ENCODE measurements at places on chromosomes 13 and 19.

DNA sequence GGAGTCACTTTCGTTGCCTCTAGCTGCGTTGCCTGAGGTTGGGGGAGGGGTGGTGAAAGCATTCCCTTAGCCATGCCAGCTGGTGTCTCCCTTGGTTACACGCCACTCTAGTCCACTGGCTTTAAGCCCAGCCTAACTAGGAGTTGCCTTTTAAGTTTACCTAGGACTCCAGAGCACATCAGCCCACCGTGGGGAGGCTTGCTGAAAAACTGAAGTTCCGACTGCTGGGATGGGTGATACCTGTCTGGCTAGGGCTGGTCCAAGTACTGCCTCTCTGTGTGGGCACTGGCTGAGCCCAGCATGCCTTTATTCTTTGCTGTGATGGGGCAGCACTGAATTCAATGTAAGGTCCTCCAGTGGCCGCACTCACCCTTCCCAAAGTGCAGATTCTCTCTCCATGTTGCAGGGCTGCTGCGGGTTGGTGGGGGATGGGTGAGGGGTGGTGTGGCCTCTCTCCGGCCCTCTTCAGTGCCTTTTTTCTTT lies 11.8 kb upstream of the CEACAM1 start:
- DNase-seq, result no peak

- no peak for DNase-seq
These were observed 24.9 kb downstream of the PCID2 start for GRCh38 chr13:113183450-113184129.

- no peak for DNase-seq
These were observed 304 bp downstream of the TSPAN16 start for GRCh38 chr19:11296264-11296663.

DNA sequence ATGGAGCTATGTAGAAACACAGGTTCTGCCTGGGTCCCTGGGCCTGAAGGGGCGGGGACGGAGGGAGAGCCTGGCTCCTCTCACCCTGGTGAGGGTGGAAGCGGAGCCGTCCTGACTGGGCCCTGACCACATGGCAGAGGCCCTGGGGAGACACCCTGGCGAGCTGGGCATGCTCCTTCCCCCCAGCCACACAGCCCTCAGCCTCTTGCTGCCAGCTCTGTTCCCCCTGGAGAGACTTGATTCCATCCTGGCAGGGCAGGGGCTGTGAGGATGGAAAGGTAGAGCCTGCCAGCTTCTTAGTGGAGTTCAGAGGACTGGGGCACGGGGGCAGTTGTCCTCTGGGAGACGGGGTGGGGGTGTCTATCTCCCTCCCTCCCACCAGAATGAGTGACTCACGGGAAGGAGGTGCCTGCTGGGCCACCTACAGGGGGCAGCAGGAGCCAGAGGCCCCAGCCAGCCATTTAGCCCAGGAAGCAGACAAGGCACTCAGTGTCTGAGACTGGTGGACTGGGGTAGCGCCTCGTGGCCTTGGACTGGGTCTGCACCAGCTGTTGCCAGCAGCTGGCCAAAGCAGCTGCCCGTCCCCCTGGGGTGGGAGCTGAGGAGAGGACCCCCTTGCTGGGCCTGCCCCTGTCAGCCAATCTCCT lies 22.8 kb upstream of the RNF17 start:
- peak; percentile 71 for DNase-seq

GRCh38 chr13:101627556-101627943 lies 175.1 kb downstream of the ITGBL1 start:
- no peak for DNase-seq

DNA sequence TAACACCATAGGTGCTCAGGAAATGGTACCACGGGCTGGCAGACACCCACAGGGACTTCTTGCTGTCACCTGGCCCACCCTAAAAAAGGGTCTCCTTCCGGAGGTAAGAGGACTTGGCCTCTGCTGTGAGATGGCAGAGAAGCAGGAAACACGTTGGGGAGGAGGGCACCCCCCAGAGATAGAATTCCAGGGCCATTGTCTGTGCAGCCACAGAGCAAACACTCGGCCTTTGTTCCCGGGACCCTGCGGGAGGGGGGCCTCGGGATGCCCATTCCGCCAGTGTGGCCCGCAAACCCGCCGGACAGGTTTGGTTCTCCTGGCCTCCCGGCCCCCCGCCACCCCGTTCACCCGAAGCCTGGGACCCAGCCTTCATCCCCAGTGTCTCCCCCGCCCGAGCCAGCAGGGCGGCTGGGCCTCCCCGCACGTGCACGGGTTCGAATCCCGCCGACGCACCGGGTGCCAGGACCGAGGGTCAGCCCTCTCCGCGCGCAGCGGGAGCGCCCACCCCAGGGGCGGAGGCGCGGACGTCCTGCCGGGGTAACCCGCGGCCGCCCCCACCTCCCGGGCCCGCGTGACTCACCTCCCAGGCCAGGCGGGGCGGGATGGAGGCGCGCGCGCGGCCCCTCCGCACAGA lies 714 bp downstream of the PLPP2 start:
- DNase-seq, result peak; percentile 47

GRCh38 chr13:30022796-30023195 lies 172.4 kb upstream of the UBL3 start:
- DNase-seq, result no peak

- DNase-seq, result no peak
These were observed 3.9 kb downstream of the MIDN start for GRCh38 chr19:1252221-1252820.

DNA sequence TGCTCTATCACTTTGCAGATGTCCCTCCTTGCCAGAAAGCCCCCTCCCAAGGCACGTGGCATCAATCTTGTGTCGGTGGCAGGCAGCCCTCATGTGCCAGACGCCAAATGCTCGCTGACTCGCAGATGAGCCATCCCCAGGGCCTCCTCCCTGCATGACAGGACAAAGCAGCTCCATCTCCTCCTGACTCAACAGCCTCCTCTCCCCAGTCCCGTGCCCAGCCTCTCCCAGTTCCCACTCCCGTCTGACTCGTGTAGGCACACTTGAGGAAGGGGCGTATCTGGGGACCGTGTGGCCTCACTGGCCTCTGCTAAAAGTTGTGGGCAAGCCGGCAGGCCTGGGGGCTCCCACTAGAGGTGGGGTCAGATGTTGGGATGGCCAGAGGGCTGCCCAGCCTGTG lies 133.6 kb downstream of the STK24 start:
- no peak for DNase-seq

GRCh38 chr19:24140099-24140498 lies 53.1 kb downstream of the ZNF254 start:
- no peak for DNase-seq

GRCh38 chr19:14563989-14564651 lies 7.7 kb downstream of the NDUFB7 start:
- peak; percentile 79 for DNase-seq

- DNase-seq, result peak; percentile 94
These were observed 13.3 kb upstream of the ISYNA1 start for GRCh38 chr19:18450931-18451836.

DNA sequence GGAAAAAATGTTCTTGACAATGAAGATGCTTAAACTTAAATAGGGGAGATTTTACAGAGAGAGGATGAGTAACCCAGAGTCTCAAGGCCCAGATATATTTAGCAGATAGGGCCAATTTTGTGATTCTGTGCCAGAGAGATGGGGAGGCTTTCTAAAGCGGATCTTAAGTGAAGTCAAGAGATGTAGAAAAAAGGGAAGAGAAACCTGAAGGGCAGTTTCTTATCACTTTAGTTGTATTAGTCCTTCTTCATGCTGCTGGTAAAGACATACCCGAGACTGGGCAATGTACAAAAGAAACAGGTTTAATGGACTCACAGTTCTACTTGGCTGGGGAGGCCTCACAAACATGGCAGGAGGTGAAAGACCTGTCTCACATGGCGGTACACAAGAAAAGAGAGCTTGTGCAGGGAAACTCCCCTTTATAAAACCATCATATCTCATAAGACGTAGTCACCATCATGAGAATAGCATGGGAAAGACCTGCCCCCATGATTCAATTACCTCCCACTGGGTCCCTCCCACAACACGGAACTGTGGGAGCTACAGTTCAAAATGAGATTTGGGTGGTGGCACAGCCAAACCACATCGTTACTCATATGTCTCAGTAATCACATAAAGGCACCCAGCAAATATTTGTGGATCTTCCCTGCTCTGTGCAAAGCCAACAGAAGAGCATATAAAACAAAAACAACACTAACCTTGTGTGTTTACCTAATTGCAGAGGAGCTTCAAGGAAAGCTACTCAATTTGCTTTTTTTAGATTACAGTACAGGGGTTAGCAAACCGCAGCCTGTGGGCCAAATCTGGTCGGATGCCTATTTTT lies 102.6 kb upstream of the MYCBP2 start:
- peak; percentile 35 for DNase-seq

DNA sequence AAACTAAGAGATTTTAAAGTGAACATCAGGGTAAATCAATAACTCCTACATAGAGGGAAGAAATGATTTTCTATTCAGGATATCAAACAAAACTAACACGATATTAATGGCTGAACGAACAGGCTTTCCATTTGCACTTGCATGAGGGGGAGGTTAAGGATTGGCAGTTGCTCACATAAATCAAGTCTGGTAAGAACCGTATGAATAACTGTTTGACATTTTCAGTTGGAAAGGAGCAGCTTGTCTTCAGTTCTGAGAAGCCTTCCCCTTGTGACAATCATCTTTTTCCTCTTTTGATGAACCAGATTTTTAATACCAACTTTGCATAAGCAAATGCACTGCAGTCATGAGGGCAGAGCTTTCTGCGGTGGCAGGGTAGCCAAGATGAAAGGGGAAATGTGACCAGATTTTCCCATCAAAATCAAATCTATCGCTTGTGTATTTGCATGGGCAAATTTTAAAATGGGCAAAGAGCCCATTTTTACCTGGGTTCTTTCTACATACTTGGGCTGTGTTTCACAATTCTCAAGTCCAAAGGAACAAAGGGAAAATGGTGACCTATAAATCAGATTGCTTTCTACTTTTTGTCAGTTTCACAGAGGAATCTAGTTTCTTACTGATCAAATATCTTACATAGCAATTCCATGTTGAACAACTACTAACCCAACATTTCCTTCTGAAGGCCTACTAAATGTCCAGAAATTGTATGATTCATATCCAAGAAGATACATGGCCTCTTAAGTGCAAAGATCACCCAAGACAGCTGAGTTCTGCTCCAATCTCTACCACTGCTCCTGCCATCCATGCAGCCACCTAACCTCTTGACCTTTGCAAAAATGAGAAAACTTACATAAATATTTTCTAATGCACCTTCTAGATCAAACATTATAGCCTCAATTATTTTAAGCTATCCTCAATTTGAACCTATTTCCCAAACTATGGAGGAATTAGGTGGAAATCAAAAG lies 249.6 kb downstream of the OXGR1 start:
- DNase-seq, result no peak

GRCh38 chr13:80139196-80139595 lies 201.7 kb downstream of the SPRY2 start:
- DNase-seq, result no peak

- no peak for DNase-seq
These were observed 129.4 kb downstream of the SPRY2 start for GRCh38 chr13:80211566-80211965.

DNA sequence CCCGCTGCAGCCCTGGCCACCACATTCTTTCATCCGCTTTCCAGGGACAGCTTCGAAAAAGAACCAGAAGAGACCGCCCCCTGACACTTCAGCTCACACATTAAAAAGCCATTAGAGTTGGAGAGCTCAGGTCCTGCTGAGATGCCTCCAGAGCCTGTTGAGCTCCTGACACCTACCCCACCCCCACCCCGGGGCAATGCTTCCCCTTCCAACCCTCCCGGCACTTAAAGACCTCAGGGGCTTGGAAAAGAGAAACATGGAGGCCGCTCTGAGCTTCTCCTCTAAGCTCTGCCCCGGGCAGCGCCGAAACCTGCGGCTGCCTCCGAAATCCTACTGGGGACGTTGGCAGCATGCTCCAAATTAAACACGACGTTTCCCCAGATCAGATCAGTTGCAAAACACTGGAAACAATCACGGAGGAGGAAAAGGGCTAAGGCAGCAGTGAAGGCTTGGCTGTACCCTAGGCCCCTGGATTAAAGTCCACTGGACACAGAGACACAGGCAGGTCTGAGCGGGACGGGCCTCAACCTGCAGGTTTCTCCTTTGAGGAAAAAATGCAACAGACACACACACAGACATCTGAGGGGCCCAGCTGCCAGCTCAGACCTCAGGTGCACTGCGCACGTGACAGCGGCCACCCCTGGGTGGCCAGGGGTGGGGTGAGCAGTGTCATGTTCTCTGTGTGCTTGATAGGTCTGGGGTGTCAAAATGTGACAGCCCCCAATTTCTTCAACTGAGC lies 9.6 kb downstream of the SH3GL1 start:
- no peak for DNase-seq

DNA sequence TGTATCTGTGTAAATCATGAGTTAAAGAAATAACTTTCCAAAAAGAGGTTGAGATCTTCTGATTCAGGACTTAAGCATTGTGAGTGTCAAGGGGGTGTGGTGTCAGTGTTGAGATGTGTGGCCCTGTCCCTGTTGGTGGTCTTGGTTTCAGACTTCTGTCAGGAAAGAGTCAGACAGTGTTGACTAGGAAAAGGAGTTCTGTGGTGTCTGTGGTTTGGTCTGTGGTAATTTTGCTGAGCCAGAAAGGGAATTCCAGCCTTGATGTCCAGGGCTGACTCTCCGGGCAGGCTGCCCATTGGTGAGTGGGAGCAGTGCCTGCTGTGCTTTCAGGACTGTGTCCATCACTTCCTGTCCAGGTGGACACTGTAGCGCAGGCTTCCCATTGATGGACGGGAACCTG lies 39.8 kb upstream of the IGFL4 start:
- DNase-seq, result no peak

DNA sequence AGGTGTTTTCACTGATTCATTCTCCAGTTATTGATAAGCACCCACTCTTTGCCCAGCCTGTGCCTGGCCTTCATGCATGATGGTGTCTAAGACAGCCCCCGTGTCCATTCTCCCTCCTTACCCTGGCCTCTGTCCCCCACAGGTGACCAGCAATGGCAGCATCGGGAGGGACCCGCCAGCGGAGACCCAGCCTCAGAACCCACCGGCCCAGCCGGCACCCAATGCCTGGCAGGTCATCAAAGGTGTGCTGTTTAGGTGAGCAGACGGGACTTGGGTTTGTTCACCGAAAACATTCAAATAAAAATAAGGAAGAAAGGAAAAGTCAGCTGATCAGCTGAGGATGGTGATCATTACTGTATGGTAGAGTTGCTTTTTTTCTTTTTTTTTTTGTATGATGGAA lies 6.6 kb downstream of the CLPTM1 start:
- no peak for DNase-seq

DNA sequence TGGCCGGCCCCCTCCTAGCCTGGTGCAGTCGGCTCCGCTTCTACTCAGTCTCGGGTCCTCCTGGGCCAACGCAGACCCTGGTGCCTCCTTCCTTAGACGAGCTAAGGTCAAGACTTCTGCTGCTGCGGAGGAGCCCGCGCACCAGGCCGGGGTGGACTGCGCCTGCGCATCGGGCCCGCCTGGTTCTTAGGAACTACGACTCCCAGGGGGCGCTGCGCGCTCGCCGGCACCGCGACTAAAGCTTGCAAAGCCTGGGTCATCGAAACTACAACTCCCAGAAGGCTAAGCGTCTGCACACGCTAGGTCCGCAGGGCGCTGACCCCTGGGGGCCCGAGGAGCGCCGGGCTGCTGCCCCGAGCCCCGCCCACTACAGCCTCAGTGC lies at the start of gene ZNF835:
Gene ZNF835, minus strand, starts transcription at position 145 of the 382 bp plus-strand sequence. CDS start 6,559 bp downstream, outside the sequence.
- DNase-seq, result peak; percentile 58

DNA sequence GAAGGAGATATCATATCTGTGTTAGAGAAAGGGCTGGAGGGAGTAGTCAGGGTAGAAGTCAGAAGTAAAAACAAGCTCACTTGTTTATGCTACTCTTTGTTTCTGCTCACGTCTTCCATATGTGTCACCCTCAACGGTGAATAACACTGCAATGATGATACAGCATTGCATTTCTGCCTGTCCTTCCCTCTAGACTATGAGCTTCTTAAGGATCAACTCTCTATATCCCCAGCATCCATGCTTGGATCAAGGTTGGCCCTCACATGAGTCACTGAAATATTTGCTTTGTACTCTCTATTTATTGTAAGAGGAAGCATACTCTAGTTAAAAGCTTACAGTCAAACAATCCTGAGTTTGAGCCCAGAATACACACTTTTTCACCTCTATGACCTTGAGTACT lies 406.0 kb downstream of the RFC3 start:
- no peak for DNase-seq

All from GM13976 (cell line).